AML-193 (cell line): ENCODE measurements at places on chromosomes 3 and 15.

- DNase-seq, result no peak
These were observed 678.8 kb downstream of the MCTP2 start for GRCh38 chr15:94910166-94910565.

GRCh38 chr3:84835366-84835765 lies 123.4 kb upstream of the CADM2 start:
- DNase-seq, result no peak

DNA sequence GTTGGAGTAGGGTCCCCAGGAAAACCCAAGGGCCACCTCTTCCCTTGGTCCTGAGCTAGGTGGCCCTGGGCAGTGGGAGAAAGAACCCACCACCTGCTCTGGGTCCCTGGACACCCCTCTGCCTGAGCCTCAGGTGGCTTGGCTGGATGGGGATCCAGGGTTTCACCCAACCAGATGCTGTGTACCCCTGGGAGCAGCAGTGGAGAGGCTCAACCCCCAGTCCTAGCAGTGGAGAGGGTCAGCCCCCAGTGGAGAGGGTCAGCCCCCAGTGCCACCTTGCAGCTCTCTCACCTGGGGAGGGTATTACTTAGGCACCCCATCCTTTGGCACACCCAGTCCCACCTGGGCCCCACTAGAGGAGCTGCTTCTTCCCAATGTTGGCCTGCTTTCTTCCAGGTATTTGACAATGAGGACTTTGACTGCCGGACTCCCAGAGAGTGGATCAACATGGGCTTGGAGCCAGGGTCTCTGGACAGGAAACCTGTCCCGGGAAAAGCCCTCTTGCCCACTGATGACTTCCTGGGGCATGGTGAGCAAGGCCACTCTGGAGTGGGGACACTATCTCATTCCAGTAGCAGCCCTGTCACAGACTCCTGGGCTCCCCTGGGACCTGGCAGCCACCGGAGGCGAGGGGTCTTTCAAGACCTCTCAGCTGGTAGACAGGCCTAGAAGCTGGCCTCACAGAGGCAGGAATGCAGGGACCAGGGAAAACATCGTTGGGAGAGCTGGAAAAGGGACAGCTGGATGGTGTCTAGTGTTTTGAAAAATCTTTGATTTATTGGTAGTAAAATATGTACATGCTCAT lies 11.6 kb downstream of the DNAH1 start:
- no peak for DNase-seq

DNA sequence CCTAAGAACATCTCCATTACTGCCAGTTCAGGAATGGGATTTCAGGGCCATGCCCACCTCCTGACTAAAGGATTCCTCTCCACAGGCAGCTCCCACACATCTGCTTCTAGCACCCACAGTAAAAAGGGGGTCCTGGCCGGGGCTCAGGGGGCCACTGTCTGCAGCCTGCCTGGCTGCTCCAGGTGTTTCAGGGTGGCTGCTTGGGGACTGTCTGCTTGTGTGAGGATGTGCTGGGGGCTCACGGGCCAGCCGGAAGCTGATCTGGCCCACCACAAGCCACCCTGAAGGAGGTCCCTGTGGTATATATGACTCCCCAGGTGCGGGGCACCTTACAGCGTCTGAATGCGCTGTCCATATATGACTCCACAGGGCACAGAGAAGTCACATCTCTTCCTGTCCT lies 135.4 kb downstream of the NSMCE3 start:
- no peak for DNase-seq

- peak; percentile 91 for DNase-seq
These were observed at the start of gene MYNN for GRCh38 chr3:169772897-169773816. Gene MYNN, plus strand, starts transcription at chr3:169773396. Its CDS starts 900 bp downstream, at chr3:169774296.

DNA sequence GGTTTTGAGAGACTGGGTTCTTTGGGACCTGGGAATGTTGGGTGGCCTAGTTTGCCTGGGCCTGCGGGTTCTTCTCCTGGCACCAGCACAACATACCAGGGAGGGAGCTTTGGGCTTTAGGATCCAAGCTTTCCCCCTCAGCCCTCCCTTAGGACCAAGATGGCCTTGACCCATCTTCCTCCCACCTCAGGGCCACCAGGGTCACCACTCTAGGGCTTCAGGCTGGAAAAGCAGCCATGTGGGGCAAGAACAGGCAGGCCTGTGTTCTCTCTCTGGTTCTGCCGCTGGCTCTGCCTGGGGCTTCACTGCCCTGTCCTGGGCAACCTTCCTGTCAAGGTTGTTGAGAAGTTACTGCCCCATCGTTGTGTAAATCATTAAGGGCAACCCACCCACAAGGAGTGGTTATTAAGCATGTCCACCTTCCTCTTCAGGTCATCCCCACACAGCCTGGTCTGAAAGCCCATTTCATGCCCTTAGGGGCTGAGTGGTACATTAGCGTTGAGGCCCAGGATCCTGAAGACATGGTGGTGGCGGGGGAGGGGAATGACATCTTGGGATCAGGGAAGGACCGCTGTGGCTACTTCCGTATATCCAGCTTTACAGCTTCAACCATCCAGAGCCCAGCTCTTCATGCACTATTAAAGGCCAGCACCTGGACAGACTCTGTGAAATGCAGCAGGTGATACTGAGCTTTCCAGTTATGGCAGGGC lies 652 bp downstream of the DUOX1 start:
- DNase-seq, result no peak

- DNase-seq, result peak; percentile 73
These were observed 435 bp downstream of the RAB27A start for GRCh38 chr15:55289011-55289745.

- no peak for DNase-seq
These were observed 310.4 kb downstream of the PLCL2 start for GRCh38 chr3:17195192-17195611.

DNA sequence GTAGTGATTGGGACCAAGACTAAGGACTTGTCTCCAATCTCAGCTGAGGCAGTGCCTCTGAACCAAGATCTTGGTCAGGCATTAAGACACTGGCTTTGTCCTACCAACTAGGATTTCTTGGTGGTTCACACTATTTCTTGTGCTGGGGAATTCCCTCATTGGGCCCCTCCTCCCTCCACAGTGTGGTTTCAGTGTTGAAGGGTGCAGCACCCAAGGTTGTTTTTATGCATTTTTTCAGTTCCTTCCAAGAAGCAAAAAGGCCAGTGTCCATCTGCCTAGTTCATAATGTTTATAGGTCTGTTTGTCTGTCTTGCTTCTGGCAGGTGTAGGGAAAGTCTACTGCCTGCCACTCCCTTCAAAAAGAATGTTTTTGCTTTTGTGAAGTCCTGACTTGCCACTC lies 10.6 kb upstream of the ITPKA start:
- DNase-seq, result no peak
